ENCODE measurements at places on chromosomes 4 and X.
A peak's percentile ranks its signal among the peaks of the same experiment; 100 is the strongest.

GRCh38 chr4:4425696-4426095 is 38.8 kb downstream of the NSG1 start:
- no peak for DNase-seq

DNA sequence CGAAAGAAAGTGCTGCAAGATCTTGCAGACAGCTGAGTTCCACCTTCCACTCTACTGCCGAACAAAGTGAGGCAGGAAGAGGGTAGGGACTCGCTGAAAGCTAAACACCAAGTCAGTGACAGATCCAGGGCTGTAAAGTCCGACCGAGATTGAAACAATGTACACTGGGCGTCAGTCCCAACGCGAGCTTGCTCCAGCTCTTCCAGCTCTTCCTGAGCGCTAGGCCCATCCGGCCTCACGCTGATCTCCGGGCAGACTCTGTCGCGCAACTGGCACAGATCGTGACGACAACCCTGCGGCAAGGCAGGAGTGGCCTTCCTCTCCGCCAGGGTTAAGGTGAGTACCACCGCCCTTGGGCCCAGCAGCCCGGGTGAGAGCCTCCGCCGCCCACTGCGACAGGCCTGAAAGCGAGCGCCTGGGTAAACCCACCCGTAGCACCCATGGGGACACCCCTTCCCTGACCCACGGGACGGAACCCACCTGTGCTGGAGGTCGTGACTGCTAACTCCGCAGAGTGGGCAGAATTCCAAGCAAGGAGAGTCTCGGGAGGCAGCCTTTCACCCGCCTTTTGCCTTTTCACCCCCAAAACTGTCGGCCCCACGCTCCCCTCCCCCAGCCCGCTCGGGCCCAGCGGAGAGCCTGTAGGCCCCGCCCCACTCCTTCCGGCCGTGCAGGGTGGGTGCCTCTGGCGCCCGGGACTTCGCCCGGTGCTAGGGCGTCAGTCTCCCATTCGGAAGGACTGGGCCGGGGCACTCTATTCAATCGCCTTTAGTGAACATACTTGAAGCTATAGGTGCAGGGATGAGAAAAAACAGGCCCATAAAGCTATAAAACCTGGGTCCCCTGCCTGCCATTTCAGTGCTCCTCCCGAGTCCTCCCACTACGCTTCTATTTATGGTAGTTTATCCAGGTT is at the start of gene TMLHE:
Gene TMLHE, minus strand, starts transcription at position 641 of the 913 bp plus-strand sequence. CDS start 67,676 bp downstream, outside the sequence.
- peak; percentile 9 for DNase-seq

DNA sequence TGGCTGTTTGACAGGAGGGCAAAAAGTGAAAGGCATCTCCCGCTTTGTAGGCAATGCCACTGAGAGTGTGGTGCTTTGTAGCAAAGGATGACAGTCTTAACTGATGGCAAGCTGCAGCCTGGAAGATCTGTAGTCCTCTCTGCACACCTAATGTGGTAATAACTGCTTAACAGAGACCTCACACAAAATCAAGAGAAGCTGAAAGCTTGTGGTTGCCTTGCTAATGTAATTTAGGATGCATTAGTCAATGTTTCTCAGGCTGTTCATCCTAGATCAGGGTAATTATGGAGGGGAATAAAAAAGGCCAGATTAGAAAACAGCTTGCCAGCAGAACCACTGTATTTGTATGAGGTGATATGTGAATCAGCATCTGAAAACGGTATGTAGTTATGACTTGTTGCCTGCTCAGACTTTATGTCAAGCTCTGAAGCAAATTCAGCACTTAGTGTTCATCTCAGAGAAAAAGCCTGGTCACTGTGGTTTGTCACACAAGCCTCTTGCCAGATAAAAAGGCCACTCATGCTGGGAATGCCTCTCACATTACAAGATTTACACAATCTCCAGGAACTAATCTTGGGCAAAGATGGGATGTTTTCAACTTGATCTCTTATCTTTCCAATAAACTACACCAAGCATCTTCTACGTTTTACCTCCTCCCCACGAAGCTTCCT is 130.8 kb downstream of the ENOX2 start:
- no peak for DNase-seq

DNA sequence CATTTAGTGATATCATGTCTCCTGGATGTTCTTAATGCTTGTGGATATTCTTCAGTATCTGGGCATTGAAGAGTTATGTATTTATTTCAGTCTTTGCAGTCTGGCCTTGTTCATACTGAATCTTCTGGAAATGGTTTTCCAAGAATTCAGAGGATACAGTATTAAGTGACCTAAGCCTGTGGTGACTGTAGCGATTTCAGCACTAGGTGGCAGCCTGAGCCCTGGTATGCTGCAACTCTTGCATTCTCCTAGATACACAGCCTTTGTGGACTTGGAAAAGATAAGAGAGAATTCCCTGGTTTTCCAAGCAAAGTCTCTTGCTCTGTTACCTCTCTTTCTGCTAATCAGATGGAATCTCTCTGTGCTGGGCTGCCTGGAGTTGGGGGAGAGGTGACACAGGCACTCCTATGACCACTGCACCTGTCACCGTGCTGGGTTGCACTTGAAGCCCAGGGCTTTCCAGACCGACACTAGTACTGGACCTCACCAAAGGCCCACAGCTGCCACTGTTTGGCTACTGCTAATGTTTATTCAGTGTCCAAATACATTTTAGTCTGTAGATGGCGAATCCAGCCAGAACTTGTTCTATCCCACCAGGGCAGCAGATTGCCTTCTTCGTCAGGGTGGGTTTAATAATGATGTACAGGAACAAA is 19.3 kb upstream of the SPIN2A start:
- DNase-seq: no peak

GRCh38 chr4:162075726-162076125 is 88.1 kb downstream of the FSTL5 start:
- no peak for DNase-seq

- DNase-seq: peak; percentile 4
Observed at GRCh38 chrX:34350561-34351335, 218.6 kb upstream of the FAM47A start.

GRCh38 chrX:13428053-13428786 is 108.4 kb upstream of the ATXN3L start:
- no peak for DNase-seq

DNA sequence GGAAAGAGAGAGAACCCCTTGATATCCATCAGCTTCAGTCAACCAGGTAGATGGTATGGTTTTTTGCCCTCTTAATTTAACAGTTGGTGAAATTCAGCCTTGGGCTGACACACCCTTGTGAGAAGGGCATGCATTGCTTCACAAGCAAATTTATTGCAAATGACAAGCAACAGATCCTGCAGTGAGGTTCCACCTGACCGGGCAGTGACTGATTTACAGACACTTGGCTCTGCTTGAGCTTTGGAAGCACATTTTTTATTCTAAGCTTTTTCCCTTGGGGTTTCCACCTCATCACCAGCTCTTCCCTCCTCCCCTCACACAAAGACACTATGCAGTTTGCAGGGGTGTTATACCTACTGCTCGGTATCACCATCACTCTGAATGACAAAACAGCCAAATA is 28.3 kb upstream of the SERTM2 start:
- DNase-seq: no peak

DNA sequence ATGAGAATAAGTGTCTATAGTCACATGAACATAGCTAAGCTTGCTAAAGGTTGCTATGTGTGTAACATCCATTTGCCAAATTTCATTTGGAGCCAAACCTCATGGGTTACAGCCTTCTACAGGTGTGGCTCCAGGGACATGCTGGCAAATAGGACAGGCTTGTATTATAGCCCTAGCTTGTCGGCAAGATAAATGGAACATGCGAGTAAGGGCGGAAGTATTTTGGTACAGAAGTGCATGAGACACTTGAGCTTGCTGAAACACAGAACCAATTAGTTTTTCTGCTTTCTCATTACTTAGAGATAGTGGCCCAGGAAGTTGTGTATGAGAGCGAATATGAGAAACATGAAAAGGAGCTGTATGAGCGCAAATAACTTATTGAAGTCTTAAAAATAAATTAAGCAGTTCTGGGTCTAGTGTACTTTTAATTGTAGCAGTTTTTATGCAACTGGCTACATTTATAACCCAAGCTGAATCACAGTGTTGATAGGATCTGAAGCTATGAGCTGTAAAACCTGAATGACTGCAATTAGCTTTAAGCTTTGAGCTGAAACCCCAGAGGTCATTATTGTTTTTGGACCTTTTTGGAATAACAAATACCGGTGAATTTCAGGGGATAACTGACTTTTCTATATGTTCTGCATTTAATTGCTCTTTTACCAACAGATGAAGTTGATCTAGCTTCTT is 64.6 kb downstream of the KDM5C start:
- DNase-seq: no peak

DNA sequence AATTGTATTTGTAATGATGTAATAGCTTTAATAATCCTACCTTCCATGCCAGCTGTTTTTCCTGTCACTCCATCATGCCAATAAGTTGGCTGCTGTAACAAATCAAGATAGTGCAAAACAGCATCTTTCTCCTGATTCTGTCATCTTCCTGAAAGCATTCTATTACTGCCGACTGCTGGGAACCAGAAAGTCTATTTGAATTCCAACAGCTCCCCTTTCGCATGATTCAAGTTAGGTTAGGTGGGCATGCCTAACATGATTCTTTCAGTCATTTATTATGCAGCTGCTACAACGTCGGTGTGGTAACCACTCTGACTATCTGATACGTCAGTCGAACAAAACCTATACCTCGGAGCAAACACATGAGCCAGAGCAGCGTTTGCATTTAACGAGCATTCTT is 127.9 kb upstream of the DMD start:
- no peak for DNase-seq

GRCh38 chr4:182971702-182972101 is 54.5 kb upstream of the DCTD start:
- DNase-seq: no peak

DNA sequence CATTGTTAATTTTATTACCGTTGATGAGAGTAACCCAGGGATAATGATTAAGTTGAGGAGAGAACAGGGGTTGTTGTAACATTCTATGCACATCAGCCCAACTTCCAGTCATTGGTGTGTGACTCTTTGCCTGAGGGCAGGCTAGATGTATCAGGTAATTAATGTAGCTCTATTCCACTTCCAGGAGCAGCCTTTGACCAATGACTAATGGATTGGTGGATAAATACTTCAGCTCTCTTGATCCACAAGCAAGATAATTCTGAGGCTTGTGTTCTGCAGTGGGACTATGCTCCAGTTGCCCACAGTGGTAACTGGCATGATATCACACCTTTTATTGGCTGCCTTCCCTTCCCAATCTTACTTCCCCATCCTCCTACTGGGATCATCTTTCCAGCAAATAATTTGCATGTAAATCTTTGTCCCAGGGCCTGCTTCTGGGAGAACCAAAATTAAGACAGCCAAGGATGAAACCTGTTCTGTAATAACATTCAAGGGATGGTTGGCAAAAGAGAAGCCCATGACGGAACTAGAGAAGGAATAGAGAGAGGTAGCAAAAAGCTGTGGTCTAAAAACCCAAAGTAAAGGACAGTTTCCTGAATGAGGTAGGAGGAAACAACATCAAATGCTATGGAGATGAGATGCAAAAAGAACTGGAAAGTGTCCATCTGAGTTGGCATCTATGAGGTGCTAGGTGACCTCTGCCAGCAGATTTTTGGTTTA is 241.4 kb upstream of the RPS6KA3 start:
- no peak for DNase-seq

DNA sequence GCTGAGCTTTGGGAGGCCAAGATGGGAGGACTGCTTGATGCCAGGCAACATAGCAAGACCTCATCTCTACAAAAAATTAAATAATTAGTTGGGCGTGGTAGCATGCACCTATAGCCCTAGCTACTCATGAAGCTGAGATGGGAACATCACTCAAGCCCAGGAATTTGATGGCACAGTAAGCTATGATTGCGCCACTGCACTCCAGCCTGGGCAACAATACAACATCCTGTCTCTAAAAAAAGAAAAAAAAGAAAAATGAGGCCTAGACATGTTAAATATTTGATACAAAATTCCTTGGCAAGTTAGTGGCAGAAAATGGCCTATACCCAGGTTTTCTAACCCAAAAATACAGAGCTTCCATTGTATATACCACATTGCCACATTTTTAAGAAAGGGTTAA is 88.1 kb upstream of the MAB21L2 start:
- DNase-seq: no peak

GRCh38 chr4:185395238-185395955 is at the start of gene LRP2BP:
LRP2BP (minus strand) TSS chr4:185395924; CDS start chr4:185378186, 17,738 bp downstream.
- DNase-seq: peak; percentile 96

GRCh38 chr4:58453956-58454355 is 1343.8 kb upstream of the IGFBP7 start:
- no peak for DNase-seq

DNA sequence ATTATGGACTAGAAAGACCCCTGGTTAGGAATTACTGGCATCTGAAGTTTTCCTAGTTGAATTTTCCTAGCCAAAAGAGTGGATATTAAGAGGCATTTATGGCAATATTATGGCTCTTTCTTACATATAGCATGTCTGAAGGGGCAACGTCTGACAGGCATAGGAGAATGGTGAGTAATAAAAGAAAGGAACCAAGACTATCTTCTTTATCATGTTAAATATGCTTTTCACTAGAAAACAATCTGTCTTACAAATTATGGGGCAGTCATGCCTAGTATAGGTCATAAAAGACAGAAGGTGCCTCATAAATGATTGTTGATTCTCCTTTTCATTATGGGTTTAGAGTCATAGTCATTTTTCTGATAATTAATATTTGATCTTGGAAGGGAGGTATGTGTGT is 431.1 kb upstream of the HTR2C start:
- DNase-seq: no peak

DNA sequence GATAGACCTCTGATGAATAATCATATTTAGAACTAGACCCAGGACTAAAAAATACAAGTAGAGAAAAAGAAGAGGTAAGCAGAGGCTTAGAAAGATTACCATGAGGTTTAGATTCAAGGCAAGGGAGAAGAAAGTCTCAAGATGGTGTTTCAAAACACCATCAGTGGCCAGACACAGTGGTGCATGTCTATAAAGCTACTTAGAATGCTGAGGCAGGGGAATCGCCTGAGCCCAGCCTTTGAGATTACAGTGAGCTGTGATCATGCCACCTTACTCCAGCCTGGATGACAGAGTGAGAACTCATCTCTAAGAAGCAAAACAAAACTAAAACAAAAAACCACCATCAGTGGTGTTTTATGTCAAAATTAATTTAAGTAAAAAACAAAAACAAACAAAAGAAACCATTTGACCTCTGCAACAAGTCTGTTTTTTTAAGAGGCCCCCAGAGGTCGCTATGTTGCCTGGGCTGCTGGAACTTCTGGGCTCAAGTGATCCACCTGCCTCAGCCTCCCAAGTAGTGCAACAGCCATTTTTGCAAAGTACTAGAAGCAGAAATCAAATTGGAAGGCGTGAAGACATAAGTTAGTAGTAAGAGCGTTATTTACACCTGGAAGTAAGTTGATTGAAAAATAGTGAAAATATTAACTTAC is 784.3 kb downstream of the ADGRL3 start:
- no peak for DNase-seq

DNA sequence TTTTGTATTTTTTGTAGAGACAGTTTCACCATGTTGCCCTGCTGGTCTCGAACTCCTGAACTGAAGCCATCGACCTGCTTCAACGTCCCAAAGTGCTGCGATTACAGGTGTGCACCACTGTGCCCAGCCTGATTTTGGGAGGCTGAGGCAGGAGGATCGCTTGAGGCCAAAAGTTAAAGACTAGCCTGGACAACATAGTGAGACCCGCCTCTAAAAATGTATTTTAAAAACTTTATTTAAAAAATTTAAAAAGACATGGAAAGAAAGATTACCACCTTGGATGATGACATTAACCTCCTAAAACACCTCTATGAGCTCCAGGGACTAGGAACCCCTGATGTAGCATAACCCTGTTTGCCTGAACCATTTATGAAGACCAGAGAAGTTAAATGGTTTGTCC is 5.8 kb upstream of the BBS7 start:
- DNase-seq: no peak
